ENCODE measurements at places on chromosomes 3 and 15.
A peak's percentile ranks its signal among the peaks of the same experiment; 100 is the strongest.

GRCh38 chr3:108820586-108820985, 2.0 kb upstream of the TRAT1 start:
- DNase-seq, result no peak

DNA sequence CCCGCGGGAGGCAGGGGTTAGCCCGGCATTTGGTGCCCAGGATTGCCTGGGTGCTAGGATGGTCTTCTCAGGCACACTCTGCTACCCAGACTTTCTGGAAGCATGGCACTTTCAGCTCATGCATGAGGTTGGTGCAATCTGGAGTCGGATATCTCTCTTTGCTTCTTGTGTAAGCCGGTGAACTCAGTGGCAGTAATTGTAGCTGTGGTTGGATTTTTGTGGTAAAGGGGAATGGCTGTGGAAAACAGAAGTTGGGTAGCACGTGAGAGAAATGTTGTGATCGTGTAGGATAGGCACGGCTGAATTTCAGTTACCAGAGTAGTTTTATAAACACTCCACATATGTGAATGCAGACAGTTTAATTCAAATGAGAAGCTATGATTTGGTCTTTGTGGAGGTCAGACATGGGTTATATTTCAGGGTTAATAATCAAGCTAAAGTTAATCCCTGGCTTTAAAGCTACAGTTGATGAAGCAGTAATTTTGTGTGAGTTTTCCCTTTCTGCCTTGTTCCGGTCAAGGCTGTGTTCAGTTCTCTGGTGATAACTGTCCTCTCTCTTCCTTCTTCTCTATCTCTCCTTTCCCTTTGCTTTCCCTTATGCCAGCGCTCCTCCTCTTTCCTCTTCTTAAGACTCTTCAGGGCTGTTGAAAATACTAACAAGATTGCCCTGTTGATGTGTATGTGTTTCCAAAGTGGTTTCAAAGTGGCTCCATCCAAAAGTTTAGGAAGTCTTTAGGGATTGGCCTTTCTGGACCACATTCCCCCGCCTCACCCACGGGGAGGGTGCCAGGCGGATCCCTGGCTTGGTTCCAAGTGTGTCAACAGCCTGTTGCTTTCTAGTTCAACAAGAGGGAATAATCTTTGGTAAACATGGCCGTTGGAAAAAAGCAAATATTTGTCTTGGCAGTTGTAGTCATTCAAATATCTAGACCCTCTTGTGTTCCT, 404.6 kb upstream of the C2CD4B start:
- DNase-seq, result peak; percentile 70

- peak; percentile 19 for DNase-seq
Measured at GRCh38 chr15:93861413-93861812, 369.9 kb upstream of the MCTP2 start.

DNA sequence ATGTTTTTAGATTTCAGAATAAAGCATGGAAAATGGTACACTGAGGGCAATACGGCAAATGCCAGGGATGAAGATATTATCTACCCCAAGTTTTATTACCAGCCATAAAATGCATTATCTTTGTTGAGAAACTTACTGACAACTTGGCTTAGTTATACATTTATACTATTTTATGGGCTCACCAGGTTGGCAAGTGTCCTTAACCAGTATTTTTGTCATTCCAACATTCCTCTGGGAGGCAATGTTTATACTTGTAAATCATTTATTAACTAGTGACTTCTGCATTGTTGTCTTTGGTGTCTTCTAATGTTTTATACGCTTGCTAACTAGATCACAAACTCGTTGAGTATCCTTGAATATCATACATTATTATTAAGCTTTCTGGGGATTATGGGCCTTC, 18.0 kb upstream of the ADGRG7 start:
- DNase-seq, result no peak

- DNase-seq, result no peak
Measured at GRCh38 chr15:23422099-23422945, 24.7 kb downstream of the GOLGA6L2 start.

DNA sequence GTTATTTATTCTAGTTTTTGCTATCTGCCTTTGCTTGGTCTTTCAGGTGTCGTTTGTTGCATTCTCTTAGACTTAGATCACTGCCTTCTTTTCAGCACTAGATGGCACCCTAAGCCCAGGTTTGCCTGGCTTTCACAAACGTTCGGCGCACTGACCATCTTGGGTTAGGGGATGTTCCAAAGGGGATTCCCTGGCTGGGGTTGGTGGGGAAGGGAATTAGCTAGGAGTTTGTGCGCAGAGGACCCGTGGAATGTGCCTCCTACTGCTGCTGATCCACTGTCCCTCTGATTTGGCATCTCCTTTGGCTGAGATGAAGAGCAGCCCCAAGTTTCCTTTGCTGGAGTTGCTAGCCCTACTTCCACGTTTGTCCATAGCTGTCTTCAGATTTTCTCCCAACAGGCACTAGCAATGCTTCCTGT, 33.9 kb downstream of the PFN2 start:
- DNase-seq, result peak; percentile 5

- peak; percentile 36 for DNase-seq
Measured at GRCh38 chr15:27059610-27060202, 88.7 kb downstream of the GABRG3 start.

DNA sequence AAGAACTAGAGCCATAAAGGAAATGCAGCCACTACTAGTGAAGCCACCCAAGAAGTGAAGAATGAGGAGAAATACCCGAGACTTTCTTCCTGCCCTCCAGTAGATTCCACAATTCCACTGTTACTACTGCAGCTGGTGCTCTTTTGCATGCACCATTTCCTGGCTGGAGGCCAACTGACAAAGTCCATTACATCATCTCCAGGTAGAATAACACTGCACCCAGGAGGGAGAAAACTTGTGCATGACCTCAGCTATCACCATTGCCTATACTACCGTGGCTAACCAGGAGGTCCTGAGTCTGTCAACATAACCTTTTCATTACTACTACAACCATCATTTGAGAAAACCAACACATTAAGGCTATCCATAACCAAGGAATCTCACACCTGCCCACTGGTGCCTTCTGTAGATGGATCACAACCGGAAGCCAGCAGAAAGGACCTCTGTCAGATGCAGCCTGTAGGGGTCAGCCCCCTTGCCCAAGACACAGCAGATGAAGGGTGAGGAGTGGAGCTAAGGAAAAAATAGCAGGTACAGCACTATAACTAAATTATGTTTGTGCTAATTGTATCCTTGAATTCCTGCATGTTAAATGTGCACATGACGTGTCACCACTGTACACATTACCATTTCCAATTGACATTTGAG, 200.8 kb upstream of the C2CD4B start:
- no peak for DNase-seq

- no peak for DNase-seq
Measured at GRCh38 chr15:65937054-65937453, 67.8 kb downstream of the RAB11A start.

- no peak for DNase-seq
Measured at GRCh38 chr3:112351823-112352222, 18.9 kb downstream of the CD200 start.

- DNase-seq, result no peak
Measured at GRCh38 chr3:124762661-124763011, 32.4 kb downstream of the UMPS start.

DNA sequence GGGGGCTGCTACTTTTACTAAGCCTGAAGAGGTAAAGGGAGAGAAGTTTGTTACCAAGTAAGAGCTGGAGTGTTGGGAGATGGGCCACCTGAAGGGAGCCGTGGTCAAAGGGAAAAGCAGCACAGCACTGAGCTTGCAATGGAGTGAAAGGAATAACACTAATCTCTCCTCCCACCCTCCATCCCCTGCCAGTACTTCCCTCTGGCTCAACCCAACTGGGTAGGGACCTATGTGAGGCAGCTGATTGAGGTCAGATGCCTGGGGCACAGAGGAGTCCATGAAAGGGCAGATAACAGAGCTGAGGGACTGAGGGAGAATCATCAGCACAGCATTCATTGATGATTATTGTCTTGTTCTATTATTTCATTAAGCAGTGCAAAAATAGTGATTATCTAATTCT, 212.4 kb upstream of the TBC1D5 start:
- DNase-seq, result no peak

DNA sequence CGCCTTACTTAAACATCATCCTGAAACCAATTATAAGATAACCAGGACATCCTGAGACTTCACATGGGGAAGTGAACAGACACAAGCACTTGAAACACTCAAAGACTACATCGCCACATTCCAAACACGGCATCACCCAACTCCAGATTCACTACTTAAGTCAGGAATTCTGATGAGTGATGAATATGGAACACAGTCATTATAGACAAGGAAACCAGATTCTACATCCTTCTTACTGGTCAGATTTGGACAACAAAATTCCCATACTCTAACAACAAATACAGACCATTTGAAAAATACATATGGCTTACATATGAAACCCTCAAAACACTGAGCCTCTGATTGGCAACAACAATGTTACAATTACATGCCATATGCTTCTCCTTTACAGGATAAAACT, 13.1 kb upstream of the RBSN start:
- DNase-seq, result no peak

Data from MV-4-11 (cell line).